AG09319 (cell line): ENCODE measurements at places on chromosomes 6 and 20.

DNA sequence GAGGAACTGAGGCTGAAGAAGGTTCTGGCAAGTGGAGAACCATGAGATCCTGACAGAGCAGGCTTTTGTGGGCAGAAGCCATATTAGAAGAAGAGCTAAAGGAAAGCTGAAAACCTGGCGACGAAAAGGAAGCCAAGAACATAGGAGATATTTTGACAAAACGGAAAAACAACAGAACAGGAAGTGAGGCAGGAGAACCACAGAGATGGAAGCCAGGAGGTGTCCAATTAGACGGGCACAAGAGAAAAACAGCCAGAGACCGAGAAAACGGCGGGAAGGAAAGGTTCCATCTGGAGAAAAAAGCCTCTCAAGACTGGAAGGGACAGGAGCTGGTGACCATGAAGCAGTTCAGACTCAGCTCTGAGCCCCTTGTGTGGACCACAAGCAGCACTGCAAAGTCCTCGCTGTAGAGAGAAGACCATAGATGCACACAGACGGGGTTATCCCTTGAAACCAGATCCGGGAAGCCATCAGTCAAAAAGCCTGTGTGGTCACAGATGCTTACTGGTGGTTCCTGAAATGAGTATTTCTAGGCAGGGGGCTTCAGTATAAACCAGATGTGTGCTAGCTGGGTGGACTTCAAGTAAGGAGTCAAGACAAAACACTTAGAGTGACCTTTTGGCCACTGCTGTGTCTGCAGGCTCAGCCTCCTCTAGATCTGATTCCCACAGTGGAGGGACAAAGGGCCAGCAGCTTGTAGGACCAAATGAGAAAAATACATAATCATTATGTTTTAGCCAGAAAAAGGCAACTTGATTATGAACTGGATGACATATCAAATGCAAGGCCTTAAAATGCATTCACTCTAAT lies 30.7 kb downstream of the SSR1 start:
- DNase-seq, result no peak

GRCh38 chr6:101399616-101400162 lies 6.2 kb downstream of the GRIK2 start:
- no peak for DNase-seq

- no peak for DNase-seq
Measured at GRCh38 chr20:53872081-53872541, 198.3 kb downstream of the BCAS1 start.

- no peak for DNase-seq
Measured at GRCh38 chr6:155429321-155429893, 26.2 kb downstream of the NOX3 start.

GRCh38 chr6:33417128-33417902 lies 592 bp downstream of the CUTA start:
- DNase-seq, result no peak

DNA sequence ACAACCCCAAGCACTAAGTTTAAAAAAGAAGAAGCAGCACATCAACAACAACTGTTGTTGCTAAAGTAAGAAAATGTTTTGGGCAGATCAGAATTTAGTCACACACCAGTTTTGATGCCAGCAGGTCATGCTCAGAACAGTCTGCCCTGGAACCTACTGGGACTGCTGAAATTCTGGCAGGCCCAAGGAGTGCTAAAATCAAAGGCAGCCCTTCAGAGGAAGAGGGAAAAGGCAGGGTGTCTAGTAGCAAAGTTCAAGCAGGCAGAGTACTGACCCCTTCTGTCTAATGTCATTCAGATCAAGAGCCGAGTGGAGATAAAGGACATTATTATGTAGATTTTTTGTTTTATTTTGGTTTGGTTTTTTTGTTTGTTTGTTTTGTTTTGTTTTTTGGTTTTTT lies 96.6 kb upstream of the LOC128125822 start:
- no peak for DNase-seq
